ENCODE measurements at places on chromosomes 3 and 15.
A peak's percentile ranks its signal among the peaks of the same experiment; 100 is the strongest.

- DNase-seq, result no peak
Observed at GRCh38 chr15:87224404-87224803, 1032.1 kb downstream of the NTRK3 start.

DNA sequence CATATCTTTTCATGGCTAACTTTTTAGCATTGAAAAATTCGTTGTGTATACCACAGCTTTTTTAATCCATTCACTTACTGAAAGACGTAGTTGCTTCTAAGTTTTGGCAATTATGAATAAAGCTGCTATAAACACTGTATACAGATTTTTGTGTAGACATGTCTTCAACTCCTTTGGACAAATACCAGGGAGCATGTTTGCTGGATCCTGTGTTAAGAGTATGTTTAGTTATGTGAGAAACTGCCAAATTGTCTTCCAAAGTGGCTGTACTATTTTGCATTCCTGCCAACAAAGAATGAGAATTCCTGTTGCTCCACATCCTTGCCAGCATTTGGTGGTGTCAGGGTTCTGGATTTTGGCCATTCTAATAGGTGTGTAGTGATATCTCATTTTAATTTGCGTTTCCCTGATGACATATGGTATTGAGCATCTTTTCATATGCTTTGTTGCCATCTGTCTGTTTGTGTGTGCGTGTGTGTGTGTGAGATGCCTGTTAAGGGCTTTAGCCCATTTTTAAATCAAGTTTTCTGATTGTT, 87.5 kb downstream of the TNFAIP8L3 start:
- DNase-seq, result no peak

GRCh38 chr3:83662381-83662960, 1296.3 kb upstream of the CADM2 start:
- DNase-seq, result no peak

- no peak for DNase-seq
Observed at GRCh38 chr3:87501076-87501475, 224.7 kb upstream of the POU1F1 start.

DNA sequence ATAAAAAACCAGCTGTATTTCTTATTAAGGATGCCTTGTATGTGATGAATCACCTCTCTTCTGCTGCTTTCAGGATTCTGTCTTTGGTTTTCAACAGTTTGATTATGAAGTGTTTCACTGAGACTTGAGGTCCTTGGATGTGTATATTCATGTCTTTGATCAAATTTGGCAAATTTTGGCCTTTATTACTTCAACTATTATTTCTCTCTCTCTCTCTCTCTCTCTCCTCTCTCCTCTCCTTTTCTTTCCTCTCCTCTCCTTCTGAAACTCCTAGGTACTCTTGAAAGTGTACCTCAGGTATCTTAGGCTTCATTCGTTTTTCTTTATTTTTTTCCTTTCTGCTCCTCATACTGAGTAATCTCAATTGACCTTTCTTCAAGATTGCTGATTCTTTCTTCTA, 43.3 kb downstream of the LSM3 start:
- DNase-seq, result no peak

DNA sequence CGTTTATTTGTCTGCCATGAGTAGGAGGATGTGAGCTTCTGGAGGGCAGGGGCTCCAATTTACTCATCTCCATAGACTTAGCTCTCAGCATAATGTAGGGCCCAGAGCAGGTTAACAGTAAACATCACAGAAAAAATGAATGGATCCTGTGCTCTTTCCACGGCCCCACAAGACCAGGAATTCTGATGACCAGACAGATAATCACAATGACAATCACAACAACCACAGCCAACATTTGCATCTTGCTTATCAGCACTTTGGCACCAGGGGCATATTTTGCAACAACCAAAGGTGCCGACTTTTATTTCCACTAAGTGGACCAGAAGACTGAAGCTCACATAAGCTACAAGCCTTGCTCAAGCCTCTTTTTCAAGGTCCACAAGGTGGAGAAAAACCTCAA, 68.9 kb upstream of the ANKRD34C start:
- DNase-seq, result no peak

GRCh38 chr3:181253796-181254195, 264.3 kb upstream of the DNAJC19 start:
- no peak for DNase-seq

DNA sequence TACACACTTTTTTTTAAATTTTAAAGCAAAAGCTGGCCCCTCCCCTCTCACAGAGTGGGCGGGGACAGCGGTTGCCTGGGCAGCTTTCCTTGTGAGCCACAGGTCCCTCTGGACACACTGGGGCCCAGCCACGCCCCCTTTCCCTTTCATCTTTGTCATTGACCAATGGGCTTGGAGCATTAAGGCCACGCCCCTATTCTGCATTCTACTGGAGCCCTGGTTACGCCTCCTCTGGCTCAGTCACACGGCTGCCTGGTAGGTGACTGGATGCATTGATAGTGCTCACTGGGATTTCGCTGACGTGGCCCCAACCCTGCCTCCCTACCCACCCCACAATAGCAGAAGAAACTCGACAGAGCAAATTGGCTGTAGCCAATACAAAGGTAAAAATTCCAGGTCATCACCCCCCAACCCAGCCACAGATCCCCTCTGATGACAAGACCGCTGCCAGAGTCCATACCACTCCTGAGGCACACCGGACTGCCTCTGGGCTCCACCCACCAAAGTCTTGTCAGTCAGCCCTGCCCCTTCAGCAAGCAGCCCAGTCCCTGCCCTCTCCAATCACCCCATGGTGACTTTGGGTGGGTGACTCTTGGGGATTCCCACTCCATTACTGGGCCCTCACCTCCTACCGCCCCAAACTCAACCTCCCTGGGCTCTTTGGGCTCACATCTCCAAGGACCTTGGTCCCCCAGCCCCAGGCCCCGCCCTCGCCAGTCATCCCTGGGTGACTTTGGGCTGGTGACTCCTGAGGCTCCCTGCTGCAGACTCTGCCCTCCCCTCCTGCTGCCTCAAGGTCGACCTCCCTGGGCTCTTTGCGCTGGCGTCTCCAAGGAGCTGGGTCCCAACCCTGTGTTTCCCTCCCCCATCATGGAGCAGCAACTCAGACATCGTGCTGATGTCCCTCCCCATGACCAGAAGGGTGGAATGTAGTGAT, 112.2 kb upstream of the FAN1 start:
- peak; percentile 31 for DNase-seq

GRCh38 chr3:114758831-114759699, 388.0 kb downstream of the ZBTB20 start:
- DNase-seq, result no peak

DNA sequence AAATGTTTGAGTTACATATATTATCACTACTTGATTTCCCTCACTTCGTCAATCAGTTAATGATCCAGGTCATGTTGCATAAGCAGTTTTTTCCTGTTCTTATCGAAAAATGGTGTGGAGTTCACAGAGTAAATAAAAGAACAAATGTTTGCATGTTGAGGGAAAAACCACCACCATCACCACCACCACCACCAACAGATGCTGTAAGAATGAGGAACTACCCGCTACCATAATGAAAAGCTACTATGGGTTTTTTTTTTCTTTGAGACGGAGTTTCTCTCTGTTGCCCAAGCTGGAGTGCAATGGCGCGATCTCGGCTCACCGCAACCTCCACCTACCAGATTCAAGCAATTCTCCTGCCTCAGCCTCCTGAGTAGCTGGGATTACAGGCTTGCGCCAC, 27.6 kb downstream of the RUBCN start:
- DNase-seq, result no peak

DNA sequence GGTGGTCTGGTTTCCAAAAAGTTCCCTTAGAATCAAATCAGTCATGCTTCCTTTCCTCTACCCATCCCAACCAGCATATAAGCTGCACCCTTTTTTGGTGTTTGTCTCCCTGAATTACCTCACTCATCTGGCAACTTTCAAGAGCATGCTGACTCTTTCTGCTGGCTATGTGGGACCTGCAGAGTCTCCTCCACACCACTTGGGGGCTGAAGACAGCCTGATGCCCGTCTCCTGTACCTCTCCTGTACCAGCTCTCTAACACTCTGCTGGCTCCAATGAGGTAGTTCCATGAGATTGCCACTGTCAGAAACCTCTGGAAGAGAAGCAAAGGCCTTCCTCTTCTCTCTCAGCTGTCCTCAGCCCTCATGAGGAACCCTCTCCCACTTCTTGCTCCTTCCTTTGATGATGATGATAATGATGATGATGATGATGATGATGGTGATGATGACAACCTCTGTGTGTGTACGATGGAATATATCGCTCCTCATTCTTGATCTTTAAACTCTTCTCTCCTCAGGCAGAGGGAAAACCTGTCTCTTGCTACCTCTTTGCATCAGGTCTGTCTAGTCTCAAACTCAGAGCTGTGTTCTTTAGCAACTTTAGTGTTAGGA, 257.5 kb downstream of the ZNF621 start:
- DNase-seq, result peak; percentile 19

- DNase-seq, result no peak
Observed at GRCh38 chr3:45199837-45200648, 26.0 kb downstream of the TMEM158 start.

GRCh38 chr15:48596841-48597240, 48.7 kb downstream of the FBN1 start:
- no peak for DNase-seq

DNA sequence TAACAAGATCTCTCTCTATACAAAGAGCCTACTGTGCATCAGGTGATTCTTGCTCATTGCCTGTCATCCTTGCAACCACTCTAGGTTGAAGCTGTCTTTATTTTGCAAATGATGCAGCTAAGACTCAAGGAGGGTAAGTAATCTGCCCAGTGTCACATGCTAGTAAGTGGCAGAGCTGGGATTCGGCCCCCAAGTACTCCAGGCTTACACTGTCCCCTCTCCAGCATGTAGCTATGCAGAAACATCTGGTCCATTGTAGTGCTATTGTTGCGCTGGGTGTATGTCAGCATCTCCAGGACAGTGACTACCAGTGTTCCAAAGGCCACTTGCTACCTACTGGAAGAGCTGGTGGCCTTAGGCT, 248.9 kb downstream of the SLCO3A1 start:
- no peak for DNase-seq

DNA sequence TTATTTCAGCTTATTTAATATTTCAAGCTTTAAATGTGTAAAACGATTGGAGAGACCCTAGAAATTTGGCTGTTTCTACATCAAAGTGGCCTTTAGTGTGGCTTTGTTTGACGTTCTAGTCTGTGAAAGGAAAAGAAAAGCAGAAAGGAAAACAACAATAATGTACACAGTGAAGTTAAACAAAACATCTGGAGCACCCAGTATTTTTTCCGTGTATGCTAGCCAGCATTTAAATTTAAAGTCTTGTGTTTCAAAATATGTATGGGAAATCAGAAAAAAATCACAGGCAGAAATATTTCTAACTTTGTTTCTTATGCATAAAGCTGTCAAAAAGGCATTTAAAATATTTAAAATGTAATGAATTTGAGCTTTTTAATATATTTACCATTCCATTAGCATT, 218.1 kb downstream of the NAALADL2 start:
- peak; percentile 6 for DNase-seq

DNA sequence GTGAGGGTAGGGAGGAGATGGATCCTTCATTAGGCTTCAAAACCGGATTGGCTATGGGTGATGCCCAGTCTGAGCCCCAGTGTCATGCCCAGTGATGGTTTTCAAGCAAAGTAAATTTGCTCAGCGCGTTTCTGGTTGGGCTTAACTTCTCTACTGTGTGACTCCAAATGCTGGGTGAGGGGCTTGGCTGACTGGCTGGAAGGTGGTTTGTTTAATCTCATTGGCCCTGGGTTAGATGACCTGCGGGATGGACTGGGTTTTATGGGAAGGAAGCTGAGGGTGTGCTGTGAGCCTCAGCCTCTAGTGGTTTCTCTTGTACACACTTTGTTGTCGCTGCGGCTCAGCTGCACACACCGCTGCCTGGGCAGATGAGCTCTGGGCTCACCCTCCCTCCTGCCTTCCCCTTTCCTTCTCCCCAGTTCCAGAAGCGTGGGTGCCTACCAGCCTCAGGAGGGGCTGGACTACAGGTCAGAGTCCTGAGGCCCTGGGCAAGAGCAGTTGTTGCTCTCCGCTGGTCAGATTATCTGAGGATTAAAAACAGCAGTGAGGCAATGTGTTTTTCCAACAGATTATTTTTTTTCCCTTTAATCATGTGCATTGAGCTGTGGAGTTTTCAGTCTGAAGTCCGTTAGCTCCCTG, 18.6 kb downstream of the PDIA5 start:
- DNase-seq, result no peak

- DNase-seq, result no peak
Observed at GRCh38 chr3:140585828-140586227, 92.0 kb upstream of the TRIM42 start.

GRCh38 chr3:183178833-183179549, 16.5 kb upstream of the LAMP3 start:
- peak; percentile 56 for DNase-seq

- DNase-seq, result no peak
Observed at GRCh38 chr15:68733666-68734065, 87.0 kb downstream of the ANP32A start.

- no peak for DNase-seq
Observed at GRCh38 chr15:41024131-41024530, 70.9 kb downstream of the CHAC1 start.

- DNase-seq, result no peak
Observed at GRCh38 chr3:135239615-135239884, 444.5 kb downstream of the EPHB1 start.

DNA sequence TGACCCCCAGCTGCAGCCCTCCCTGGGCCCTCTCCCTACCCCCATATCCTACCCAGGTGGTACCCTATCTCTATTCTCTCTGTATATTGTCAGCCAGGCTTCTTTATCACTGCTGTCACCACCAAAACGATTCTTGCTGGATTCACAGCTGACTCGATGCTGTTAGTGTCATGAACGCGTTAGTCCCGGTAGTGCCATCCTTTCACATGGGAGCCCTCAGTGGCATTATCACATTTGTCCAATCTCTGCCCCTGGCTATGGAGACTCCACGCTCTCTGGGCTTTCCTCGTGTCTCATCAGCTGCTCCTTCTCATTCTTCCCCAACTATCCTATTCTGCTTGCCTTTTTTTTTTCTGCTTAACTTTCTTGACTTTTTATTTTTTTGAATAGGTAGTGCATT, 7.0 kb downstream of the SCAMP5 start:
- no peak for DNase-seq

DNA sequence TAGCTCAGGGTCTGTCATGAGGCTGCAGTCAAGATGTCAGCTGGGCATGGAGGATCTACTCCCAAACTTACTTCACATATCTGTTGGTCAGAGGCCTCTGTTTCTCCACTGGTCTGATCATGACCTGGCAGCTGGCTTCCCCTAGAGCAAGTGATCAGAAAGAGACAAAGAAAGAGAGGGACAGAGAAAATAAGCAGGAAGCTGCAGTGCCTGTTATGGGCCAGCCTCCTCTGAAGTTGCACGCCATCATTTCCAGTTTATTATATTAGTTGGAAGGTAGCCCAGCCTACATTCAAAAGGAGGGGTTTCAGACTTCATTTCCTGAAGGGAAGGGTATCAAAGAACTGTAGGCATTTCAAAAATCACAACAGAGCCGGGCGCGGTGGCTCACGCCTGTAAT, 5.0 kb upstream of the RPP25 start:
- DNase-seq, result peak; percentile 51

- peak; percentile 52 for DNase-seq
Observed at GRCh38 chr15:31325595-31326155, 960 bp upstream of the KLF13 start.

DNA sequence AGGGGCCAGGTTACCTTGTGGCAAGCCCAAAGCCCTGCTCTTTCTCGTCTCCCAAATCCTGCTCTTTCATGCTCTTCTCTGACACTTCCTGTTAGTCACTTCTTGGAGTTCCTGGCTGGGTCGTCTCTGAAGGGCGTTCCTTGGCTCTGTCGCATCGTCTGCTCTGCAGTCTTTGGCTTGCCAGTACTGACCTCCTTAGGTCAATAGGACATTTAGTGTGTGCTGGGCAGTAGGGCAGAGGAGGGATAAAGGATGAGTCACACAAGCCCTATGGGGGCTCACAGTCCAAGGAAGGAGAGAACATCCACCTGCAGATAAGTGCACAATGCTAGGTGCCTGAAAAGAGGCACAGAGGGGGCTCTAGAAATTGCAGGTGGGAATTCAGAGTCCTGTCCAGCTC, 87.5 kb downstream of the FAM43A start:
- DNase-seq, result no peak
